Esophagus squamous epithelium (tissue), 5 donors: ENCODE measurements at places on chromosomes 4 and X.

GRCh38 chr4:69708211-69708610 is 52.2 kb downstream of the SULT1B1 start:
- no peak overlapping the region for H3K4me3 ChIP-seq
- no peak for DNase-seq
- no peaks in the 10 kb centered on the region for H3K27me3 ChIP-seq
- peaks cover 2% of the 10 kb centered on the region for H3K4me1 ChIP-seq
- no peaks in the 10 kb centered on the region for H3K36me3 ChIP-seq

GRCh38 chr4:169014586-169014985 is 4.5 kb upstream of the CBR4 start:
- H3K27ac ChIP-seq = no peak overlapping the region
- H3K4me1 ChIP-seq = no peaks in the 10 kb centered on the region
- no peaks in the 10 kb centered on the region for H3K36me3 ChIP-seq
- DNase-seq = no peak
- no peaks in the 10 kb centered on the region for H3K27me3 ChIP-seq

- no peaks in the 10 kb centered on the region for H3K36me3 ChIP-seq
- DNase-seq = no peak
- no peaks in the 10 kb centered on the region for H3K4me1 ChIP-seq
- H3K27ac ChIP-seq = no peak overlapping the region
Observed at GRCh38 chr4:70488748-70489147, 16.8 kb downstream of the MUC7 start.

DNA sequence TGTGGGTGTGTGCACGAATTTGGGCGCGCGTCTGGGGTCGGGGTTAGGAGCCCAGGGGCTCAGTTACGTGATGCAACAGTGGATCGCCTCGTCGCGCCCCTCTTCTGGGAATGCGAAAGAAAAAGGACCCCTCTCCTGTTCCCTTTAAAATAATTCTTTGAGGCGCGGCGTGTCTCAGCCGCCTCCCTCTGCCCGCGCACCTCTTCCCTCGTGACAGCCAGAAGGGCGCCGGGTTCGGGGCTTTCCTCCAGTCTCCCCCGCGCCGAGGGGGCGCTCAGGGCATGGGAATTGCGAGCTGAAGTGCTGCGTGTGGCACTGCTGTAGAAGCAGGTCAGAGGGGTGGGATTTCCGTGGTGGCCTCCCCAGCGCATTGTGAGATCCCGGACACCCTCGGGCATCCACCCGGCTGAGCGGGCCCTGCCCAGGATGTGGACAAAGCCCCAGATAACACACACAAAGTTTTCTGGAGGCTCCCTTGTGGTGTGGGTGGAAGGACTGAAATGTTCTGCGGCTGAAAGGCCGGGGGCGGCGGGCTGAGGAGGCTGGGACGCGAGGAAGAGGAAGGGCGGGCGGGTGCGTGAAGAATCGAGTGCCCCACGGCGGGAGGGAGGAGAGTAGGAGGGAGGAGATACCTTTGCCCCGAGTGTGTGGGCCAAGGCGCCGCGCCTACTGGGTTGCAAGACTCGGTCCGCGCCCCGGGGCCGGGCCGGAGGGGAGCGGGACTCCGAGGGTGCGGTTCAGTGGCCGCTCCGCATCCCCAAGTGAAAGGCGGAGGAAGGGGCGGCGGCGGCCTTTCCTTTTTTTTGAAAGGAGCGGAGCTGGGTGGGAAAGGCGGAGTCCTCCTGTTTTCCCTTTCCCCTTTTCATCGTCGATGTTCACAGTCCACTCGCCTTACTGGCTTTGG is 752 bp downstream of the SEPTIN11 start:
- no peaks in the 10 kb centered on the region for H3K27me3 ChIP-seq
- peak overlapping the region; percentile 79 for H3K27ac ChIP-seq
- H3K4me1 ChIP-seq = peaks cover 69% of the 10 kb centered on the region

- H3K4me3 ChIP-seq = no peak overlapping the region
- no peaks in the 10 kb centered on the region for H3K36me3 ChIP-seq
- no peak overlapping the region for H3K27ac ChIP-seq
- no peak for DNase-seq
Observed at GRCh38 chr4:14877246-14878225, 124.7 kb upstream of the CPEB2 start.

- H3K4me1 ChIP-seq = peaks cover 5% of the 10 kb centered on the region
- H3K4me3 ChIP-seq = no peak overlapping the region
- H3K27ac ChIP-seq = no peak overlapping the region
- DNase-seq = no peak
Observed at GRCh38 chr4:124940387-124940786, 227.9 kb upstream of the ANKRD50 start.

DNA sequence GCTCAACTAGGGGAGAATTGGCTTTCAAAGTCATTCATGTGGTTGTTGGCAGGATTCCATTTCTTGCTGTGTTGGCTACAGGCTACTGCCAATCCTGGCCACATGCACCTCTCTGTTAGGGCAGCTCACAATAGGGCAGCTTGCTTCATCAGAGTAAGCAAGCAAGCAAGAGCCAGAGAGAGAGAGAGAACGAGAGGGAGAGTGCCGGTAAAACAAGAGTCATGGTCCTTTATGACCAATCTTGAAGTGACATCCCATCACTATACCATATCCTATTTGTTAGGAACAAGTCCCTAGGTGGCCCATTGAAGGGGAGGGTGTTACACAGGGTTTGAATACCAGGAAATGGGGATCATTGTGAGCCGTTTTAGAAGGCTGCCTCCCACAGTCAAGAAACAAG is 33.0 kb upstream of the TLR2 start:
- no peak for DNase-seq
- H3K27ac ChIP-seq = peak overlapping the region; percentile 75
- H3K4me1 ChIP-seq = no peaks in the 10 kb centered on the region
- H3K36me3 ChIP-seq = no peaks in the 10 kb centered on the region
- no peaks in the 10 kb centered on the region for H3K27me3 ChIP-seq

- H3K4me3 ChIP-seq = no peak overlapping the region
- no peaks in the 10 kb centered on the region for H3K4me1 ChIP-seq
- H3K27ac ChIP-seq = no peak overlapping the region
- DNase-seq = no peak
- H3K27me3 ChIP-seq = no peaks in the 10 kb centered on the region
Observed at GRCh38 chrX:95291561-95291960, 1393.1 kb upstream of the DIAPH2 start.

DNA sequence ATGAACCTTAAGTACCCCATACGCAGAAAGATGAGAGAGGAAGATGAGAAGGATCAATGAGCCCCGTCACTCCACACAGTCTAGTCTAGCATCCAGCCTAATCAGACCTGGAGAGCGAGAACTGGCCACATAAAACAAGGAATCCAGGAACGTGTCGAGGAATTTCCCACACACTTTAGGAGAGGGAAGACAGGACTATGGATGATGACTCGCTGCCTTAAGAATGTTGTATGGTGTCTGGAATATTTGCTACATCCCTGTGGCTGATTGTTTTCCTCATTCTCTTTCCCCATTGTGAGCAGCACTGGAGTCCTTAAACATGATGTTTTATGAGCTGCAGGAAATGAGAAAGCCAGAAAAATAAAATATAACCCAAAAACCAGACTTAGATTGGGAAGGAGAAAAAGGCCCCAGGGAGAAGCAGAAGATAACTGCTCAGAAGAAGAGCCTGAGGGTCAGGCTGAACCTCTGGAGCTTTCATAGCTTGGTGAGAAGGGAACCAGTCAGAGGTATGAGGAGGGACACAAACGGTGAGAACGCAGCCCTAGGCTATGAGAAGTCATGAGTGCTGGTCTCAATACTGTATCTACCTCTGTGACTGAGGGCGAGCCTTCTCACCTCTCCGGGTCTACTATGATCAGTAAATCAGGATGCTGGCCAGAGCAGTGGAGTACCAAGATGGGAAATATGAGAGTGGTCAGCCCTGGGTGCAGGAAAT is 139.5 kb upstream of the NOCT start:
- H3K4me3 ChIP-seq = no peak overlapping the region
- no peaks in the 10 kb centered on the region for H3K27me3 ChIP-seq
- H3K36me3 ChIP-seq = no peaks in the 10 kb centered on the region
- H3K27ac ChIP-seq = no peak overlapping the region
- DNase-seq = no peak

DNA sequence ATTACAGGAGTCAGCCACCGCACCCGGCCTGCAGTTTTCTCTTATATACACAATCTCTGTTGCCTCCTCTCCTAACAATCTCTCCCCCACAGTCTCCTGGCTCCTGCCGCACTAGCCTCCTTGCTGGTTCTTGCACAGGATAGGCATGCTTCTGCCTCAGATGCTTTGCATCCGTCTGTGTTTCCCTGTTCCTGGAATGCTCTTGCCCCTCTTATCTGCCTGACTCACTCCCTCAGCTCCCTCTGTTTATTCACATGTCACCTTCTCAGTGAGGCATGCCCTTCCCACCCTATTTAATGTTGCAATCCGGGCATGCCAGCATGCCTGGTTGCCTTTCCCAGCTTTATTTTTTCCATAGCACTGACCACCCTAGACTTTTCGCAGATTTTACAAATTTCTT is 161.9 kb downstream of the PHF8 start:
- H3K27ac ChIP-seq = no peak overlapping the region
- H3K4me3 ChIP-seq = no peak overlapping the region
- no peak for DNase-seq
- H3K27me3 ChIP-seq = no peaks in the 10 kb centered on the region
- no peaks in the 10 kb centered on the region for H3K4me1 ChIP-seq

DNA sequence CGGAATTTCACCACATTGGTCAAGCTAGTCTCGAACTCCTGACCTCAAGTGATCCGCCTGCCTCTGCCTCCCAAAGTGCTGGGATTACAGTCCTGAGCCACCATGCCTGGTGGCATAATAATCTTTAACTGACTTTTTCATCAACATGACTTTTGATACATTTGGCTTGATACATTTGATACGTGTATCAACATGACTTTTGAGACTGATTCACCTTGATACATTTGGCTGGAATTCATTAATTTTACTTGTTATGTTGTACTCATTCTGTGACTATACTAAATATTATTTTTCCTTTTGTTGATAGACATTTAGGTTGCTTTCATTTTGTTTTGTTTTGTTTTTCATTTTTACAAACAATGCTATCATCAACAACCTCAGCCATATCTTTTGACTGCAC is 6.3 kb downstream of the TMEM154 start:
- no peaks in the 10 kb centered on the region for H3K27me3 ChIP-seq
- H3K4me1 ChIP-seq = peaks cover under 1% of the 10 kb centered on the region
- no peaks in the 10 kb centered on the region for H3K36me3 ChIP-seq

DNA sequence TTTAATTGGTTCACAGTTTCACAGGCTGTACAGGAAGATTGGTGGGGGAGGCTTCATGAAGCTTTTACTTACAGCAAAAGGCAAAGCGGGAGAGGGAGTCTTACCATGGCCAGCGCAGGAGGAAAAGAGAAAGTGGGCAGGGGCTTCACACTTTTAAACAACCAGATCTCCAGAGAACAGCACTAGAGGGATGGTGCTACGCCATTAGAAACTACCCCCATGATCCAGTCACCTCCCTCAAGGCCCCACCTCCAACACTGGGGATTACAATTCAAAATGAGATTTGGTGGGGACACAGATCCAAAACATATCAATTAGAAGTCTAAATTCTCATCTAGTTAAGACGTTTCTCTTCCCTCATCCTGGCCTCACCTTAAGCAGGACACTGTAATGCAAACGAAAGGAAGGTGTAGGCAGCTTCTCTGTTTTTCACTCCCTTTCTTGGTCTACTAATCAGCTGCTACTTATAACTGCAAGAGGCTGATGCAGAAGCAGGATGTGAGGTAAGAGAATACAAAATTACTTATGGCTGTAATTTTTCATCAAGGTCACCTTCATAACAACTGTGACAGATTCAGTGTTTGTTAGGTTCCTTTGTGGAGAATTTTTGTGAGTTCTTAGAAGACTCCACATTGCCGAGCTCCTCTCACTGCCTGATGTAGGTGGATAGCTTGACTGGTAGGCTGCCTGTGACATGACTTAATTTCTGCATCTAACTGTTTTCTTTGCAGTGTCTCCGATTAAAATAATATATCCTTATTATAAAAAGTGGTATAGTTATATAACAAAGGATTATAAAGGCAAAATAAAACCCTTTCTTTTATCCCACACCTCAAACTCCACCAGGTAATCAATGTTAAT is 255.1 kb downstream of the IL15 start:
- no peak overlapping the region for H3K27ac ChIP-seq
- no peaks in the 10 kb centered on the region for H3K36me3 ChIP-seq
- H3K4me3 ChIP-seq = no peak overlapping the region
- H3K27me3 ChIP-seq = no peaks in the 10 kb centered on the region
- no peak for DNase-seq
- no peaks in the 10 kb centered on the region for H3K4me1 ChIP-seq

GRCh38 chr4:116982656-116983055 is 102.7 kb downstream of the TRAM1L1 start:
- no peak overlapping the region for H3K4me3 ChIP-seq
- no peak for DNase-seq
- no peaks in the 10 kb centered on the region for H3K36me3 ChIP-seq
- no peaks in the 10 kb centered on the region for H3K27me3 ChIP-seq
- no peaks in the 10 kb centered on the region for H3K4me1 ChIP-seq

- H3K4me3 ChIP-seq = peak within 1 kb of the TSS; percentile 91
- no peaks in the 10 kb centered on the region for H3K36me3 ChIP-seq
- peak within 1 kb of the TSS; percentile 87 for H3K27ac ChIP-seq
- no peak for DNase-seq
- H3K4me1 ChIP-seq = no peaks in the 10 kb centered on the region
- H3K27me3 ChIP-seq = no peaks in the 10 kb centered on the region
Observed at GRCh38 chr4:110198435-110199416, at the start of gene ELOVL6. ELOVL6 (minus strand) TSS chr4:110198615; CDS start chr4:110198335, 280 bp downstream.

DNA sequence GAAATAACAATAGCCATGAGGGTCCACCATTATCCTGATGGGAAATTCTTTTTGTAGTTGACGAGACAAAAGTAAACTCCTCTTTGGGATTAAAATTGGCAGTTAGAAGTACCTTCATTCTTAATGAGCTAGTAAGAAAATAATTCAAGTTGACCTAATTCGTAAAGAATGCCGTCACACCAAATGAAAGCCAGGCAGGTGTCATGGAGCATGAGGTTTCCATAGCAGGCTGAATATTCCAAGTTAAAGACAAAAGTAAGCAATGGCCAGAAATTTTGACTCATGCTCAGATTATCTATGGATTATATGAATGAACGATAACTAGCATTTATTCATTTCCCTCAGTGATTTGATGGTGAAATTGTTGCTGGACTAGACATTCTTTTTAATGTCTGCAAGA is 192.2 kb upstream of the FAT1 start:
- peaks cover 6% of the 10 kb centered on the region for H3K4me1 ChIP-seq
- DNase-seq = no peak
- H3K36me3 ChIP-seq = no peaks in the 10 kb centered on the region
- H3K27ac ChIP-seq = no peak overlapping the region
- no peaks in the 10 kb centered on the region for H3K27me3 ChIP-seq
- no peak overlapping the region for H3K4me3 ChIP-seq

GRCh38 chr4:180960743-180961401 is 1282.3 kb upstream of the TENM3 start:
- no peak overlapping the region for H3K4me3 ChIP-seq
- no peak overlapping the region for H3K27ac ChIP-seq
- H3K4me1 ChIP-seq = no peaks in the 10 kb centered on the region
- DNase-seq = no peak
- H3K36me3 ChIP-seq = no peaks in the 10 kb centered on the region

GRCh38 chr4:39889226-39889625 is 88.5 kb downstream of the PDS5A start:
- H3K4me1 ChIP-seq = no peaks in the 10 kb centered on the region
- H3K27me3 ChIP-seq = no peaks in the 10 kb centered on the region
- no peak overlapping the region for H3K27ac ChIP-seq

GRCh38 chrX:140151316-140151715 is 186.0 kb upstream of the CXorf66 start:
- no peak overlapping the region for H3K27ac ChIP-seq
- H3K27me3 ChIP-seq = no peaks in the 10 kb centered on the region
